ENCODE measurements at places on chromosomes 16 and 17.

DNA sequence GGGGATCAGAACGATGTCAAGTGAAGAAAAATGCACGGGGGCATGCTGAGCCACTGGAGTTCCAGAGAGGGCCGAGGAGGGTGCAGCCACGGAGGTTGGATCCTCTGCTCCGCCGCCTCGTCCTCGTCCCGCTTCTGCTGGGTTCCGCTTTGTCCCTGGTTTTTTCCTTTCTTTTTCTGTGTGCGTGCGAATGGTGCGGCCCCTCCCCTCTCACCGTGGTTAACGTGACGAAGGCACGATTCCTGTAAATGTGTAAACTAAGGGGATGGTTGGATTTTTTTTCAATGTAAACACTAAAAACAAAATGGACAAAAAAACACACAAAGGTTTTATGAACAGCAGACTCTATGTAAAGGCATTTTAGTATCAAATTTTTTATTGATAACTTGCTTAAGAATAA, 46.7 kb downstream of the ACTG1 start:
- DNase-seq, result no peak

- no peak for DNase-seq
These were observed 59.9 kb downstream of the RPH3AL start for GRCh38 chr17:292531-293382.

- DNase-seq, result no peak
These were observed 141.6 kb downstream of the VPS53 start for GRCh38 chr17:573036-573435.

DNA sequence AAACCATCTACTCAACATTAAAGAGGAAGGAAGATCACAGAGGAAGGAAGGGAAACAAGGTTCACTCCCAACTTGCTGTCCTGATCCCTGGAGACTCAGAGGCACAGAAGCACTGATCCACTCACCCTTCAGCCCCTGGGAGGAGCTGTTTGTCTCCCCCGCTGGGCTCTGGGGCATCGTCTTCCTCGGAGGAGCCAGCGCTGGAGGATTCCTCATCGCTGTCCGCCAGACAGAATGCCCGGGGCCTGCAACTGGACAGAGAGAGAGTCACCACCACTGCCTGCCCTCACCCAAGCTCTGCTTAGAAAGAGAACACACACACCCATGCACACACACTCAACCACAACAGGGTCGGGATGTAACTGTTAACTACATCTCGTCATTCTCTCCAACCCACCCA, 24.8 kb upstream of the ERN1 start:
- no peak for DNase-seq

- no peak for DNase-seq
These were observed 33.2 kb upstream of the MEAK7 start for GRCh38 chr16:84537491-84538151.

DNA sequence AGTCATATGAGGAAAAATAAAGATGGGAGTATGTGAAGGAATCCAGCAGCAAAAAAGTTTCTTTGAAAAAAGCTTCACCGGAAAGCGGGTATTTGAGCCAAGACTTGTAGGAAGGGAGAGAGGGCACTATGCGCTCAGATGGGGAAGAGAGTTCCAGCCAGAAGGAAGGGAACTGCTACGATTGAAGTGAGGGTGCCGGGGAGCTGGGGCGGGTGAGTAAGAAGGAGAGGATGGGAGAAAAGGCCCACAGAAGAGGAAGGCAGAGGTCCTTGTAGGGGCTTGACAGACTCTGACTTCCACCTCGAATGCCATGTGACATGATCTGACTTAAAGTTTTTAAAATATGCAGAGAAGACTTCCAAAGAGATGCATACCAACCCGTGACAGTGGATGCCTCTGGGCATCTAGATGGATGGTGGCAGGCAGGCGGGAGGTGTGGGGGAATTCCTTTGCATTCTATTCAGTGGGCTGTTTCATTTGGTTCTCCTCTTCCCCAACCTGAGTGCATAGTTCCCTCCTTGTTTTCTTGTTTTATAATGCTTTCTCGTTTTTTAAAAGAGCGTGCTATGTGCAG, 44.9 kb downstream of the CDRT4 start:
- DNase-seq, result no peak

DNA sequence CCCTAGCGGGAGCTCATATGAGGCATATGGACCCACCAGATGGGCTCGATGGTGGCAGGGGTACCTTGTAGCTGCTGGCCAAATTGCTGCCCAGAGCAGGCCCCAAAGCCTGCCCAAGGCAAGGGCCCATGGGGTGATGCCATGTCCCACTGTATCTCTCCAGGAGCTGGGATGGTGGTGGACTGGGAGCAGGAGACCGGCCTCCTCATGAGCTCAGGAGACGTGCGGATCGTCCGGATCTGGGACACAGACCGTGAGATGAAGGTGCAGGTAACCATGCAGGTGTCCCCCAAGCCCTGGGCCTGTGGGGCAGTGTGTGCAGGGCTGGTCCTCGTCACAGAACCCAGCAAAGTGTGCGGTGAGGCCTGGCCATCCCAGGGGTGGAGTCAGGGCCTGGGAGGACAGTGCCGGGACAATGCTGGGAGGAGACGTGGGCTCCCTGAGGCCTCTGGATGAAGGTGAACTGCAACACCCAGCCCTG, 34.1 kb upstream of the CHMP6 start:
- no peak for DNase-seq

DNA sequence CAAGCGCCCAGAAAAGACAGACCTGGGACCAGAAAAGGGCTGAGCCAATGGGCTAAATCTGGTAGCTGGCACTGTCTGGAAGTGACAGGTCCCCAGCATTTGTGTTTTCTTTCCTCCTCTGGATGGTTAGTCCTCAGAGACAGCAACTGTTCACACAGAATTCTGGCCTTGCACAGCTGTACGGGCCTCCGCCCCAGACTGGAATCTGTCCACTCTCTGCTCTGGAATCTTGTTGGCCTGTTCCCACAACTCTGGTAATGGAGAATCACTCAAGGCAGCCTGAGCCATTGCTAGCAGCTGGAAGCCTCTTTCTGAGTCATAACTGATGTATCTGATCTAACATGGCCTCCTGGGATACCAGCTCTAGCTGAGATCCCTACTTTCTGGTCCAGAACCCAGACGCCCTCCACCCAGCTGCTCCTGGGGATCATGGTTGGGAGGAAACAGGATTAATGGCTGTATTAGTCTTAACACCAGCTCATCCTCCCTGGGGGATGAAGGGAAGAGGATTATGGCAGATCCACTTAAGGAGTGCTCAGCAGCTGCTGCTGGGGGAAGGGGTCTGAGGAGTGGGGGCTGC, 9.1 kb downstream of the ZNF668 start:
- DNase-seq, result peak; percentile 91

GRCh38 chr17:75060434-75061054, 13.5 kb downstream of the KCTD2 start:
- no peak for DNase-seq

- no peak for DNase-seq
These were observed 1430.9 kb downstream of the CDH11 start for GRCh38 chr16:63690961-63691360.

- no peak for DNase-seq
These were observed 36.5 kb upstream of the TOB1 start for GRCh38 chr17:50902372-50903353.

- no peak for DNase-seq
These were observed 1.8 kb downstream of the EIF1 start for GRCh38 chr17:41690497-41690896.

GRCh38 chr16:56068816-56069215, 122.5 kb upstream of the GNAO1 start:
- no peak for DNase-seq

GRCh38 chr17:49964769-49965523, 4.0 kb upstream of the DLX4 start:
- DNase-seq, result no peak

GRCh38 chr16:35794896-35795295, 2335.5 kb downstream of the TP53TG3F start:
- no peak for DNase-seq

- DNase-seq, result no peak
These were observed 115.8 kb downstream of the IRX5 start for GRCh38 chr16:55046513-55046912.

DNA sequence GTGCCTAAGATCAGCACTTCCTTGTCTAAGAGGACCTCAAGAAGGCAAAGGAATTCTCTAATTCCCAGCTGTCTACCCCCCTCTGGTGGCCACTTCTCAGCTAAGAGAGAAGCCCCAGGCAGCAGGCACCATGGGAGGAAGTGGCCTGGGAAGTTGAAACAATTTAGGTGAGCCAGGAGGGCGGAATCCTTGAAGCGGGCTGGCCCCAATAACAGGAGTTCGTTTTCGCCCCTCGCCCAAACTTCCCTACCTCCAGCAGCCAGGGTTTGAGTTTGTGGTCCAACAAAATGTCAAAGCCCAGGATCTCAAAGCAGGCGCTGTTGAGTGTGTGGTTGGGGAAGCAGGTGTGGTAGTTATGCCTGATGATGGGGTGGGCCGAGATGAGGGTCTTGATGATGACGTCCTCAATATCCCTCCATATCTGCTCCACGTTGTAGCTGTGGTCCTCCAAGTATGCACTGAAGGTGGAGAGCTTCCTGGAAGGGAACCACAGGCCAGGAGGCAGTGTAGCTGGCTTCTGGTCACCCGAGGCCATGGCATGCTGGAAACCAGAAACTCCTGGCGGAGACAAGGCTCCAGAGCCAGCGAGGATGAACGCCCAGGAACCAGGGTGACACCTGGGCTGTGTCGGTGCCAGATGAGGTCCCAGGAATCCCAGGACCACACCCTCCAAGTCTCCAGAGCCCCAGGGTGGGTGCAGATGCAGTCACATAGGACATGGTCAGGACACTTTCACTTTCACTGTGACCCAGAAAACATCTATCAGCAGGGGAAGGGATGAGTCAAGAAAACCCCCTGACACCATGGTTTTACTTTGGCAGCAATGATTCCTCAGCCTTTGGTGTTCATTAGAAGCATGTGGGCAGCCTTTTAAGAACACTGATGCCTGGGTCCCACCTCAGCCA, 25.6 kb downstream of the TTLL6 start:
- peak; percentile 38 for DNase-seq

- DNase-seq, result no peak
These were observed 231.8 kb downstream of the BCAS3 start for GRCh38 chr17:60909405-60909804.

- DNase-seq, result no peak
These were observed 14.8 kb upstream of the TMED6 start for GRCh38 chr16:69366431-69366830.

- peak; percentile 96 for DNase-seq
These were observed 116.1 kb downstream of the C16orf95 start for GRCh38 chr16:87201052-87201451.

- no peak for DNase-seq
These were observed 2.4 kb upstream of the TMEM204 start for GRCh38 chr16:1530883-1531637.

DNA sequence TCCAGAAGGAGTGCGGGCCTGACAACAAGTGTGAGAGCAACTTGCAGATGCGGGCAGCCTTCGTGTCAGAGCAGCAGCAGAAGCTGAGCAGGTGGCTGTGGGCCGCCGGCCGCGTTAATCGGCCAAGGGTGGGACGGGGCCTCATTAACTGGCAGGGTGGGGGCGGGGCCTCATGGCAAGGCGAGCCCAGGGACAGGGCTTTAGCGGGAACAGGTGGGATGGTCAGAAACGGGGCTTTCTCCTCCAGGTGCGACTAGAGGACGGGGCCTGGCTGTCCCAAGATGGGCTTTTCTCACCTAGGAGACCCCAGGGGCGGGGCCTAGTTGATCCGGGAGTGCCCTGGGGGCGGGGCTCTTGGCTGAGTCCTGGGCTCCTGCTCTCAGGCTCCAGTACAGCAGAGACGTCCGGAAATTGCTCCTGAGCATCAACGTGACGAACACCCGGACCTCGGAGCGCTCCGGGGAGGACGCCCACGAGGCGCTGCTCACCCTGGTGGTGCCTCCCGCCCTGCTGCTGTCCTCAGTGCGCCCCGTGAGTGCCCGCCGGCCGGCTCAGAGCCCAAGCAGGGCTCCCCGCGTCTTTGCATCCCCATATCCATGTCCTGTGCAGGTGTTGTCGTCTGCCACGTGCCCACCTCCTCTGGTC, 18.4 kb upstream of the PDK2 start:
- DNase-seq, result no peak

GRCh38 chr16:35298460-35299243, 1839.2 kb downstream of the TP53TG3F start:
- DNase-seq, result no peak

GRCh38 chr16:12673466-12673865, 130.2 kb downstream of the CPPED1 start:
- no peak for DNase-seq

DNA sequence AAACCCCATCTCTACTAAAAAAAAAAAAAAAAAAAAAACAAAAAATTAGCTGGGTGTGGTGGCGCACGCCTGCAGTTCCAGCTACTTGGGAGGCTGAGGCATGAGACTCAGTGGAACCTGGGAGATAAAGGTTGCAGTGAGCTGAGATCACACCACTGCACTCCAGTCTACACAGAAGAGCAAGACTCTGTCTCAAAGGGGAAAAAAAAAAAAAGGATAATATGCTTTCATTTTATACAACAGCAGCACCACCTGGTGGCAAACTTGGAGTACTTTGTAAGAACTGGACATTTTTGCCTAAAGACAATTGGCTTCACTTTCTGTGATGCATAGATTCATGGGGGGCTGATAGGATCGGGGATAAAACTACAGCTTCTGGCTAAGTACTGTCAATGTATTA, 8.5 kb downstream of the CHTF8 start:
- no peak for DNase-seq

GRCh38 chr16:73126525-73126853, 78.6 kb upstream of the ZFHX3 start:
- peak; percentile 65 for DNase-seq

- no peak for DNase-seq
These were observed 25.8 kb downstream of the CAPNS2 start for GRCh38 chr16:55592306-55592705.

GRCh38 chr16:80387318-80387921, 153.4 kb upstream of the DYNLRB2 start:
- no peak for DNase-seq

DNA sequence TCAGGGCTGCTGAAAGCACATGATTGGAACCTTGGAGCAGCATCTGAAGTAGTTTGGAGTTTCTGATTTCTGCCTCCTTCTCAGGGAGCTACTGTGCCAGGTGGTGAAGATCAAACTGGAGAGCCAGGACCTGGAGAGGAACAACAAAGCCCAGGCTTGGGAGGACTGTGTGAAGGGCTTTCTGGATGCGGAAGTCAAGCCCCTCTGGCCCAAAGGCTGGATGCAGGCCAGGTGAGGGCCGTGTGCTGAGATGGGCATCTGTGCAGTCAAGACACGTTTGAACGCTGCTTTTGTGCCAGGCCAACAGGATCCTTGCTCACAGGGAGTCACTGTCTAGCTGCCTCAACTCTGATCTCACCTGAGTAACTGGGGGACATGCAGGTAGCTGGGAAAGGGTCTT, 23.8 kb downstream of the UBN1 start:
- DNase-seq, result no peak

GRCh38 chr17:31495022-31495885, 103.8 kb downstream of the RAB11FIP4 start:
- DNase-seq, result no peak

- no peak for DNase-seq
These were observed 22.5 kb downstream of the METRNL start for GRCh38 chr17:83101805-83102480.
